ENCODE measurements at places on chromosomes 3 and 15.

DNA sequence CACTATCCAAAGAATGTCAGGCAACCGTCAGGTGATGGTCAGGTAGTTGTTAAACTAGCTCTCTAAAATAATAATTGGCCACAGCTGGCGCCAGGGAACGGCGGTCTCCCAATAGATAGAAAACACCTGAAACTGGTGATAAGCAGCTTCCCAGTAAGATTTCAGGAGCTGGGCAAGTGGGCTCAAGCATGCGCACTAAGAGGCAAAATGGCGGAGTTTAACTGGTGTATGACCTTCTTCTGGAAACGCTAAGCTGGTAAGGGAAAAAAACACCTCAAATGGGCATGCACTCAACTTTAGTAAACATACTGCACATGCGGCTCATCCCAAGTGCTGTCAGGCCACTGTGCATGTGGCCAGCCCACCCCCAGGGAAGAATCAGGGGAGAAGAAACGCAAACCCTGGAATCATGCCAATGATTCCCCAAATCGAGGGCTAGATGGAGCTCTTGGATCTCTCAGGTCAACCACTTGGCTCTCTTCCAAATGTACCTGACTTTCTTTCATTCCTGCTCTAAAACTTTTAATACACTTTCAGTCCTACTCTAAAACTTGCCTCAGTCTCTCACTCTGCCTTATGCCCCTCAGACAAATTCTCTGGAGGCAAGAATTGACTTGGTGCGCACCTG is 195.0 kb downstream of the ZNF621 start:
- no peak for DNase-seq

DNA sequence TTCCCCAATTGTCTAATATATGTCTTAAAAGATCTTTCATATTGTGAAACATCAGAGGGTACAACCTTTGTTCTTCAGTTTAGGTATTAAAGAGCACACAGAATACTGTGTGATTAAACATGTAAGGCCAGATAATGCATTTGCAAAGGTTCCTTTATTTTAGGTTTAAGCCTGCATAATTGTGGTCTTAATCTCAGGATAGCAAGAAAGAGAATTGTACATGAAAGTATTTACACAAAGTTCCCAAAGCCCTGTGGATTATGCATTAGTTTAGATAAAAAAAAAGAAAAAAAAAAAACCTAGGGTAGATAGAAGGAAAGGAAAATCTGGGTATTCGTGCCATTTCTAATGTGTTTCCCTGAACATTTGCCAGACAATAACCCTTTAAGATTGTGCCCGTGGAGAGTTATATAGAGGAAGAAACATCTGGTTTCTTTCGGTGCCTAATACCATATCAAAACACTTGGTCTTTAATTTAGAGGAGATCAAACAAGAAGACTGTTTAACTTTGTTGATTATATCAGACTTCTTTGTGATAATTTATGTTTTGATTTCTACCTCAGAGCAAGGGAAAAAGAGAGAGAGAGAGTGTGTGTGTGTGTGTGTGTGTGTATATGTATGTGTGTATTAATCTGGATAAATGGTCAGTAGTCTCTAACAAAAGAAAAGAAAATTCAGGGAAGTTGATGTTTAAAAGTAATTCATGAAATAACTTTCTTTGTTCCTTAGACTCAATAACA is 139.6 kb upstream of the CGNL1 start:
- DNase-seq, result no peak

GRCh38 chr3:129533406-129533805 is 5.0 kb downstream of the RHO start:
- no peak for DNase-seq

DNA sequence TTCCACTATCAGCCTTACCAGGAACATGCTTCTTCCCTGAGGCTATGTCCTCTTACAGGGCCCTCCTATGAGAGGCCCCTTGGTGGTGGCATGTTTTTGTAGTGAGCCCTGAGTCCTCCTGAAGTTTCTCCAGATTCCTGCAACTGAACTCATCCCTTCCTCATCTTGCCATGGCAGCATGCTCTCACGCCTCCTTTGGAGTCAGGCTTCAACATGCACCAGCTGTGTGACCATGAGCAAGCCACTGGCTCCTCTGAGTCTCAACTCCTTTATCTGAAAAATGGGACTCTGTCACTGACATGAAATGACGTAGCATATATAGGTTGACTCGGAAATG is 216.3 kb upstream of the TLE3 start:
- no peak for DNase-seq

- DNase-seq, result no peak
These were observed 70.5 kb upstream of the ATP2C1 start for GRCh38 chr3:130823241-130823884.

- no peak for DNase-seq
These were observed 13.5 kb downstream of the SOX2 start for GRCh38 chr3:181725131-181725731.

Measured in CD4-positive, alpha-beta T cell treated with Interleukin-10 for 1 hour (primary cell).